ENCODE measurements at places on chromosomes 12 and 14.

GRCh38 chr14:53147208-53147607, 5.9 kb downstream of the DDHD1 start:
- no peak for DNase-seq

DNA sequence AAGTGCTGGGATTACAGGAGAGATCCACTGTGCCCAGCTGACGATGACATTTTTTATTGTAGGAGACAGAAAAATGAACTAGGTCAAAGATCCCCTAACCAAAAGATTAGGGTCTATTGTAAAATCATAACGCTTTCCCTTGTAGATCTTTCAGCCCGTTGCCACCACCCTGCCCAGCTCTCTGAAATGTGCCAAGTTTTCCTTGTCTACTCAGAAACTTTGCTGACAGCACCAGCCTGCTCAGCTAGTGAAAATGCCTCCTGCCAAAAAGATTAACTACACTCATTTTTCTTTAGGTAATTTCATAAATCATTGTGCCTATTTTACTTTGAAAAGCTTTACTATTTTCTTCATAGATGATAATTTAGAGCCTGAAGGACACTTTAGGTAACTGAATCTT, 28.2 kb upstream of the RASSF3 start:
- no peak for DNase-seq

DNA sequence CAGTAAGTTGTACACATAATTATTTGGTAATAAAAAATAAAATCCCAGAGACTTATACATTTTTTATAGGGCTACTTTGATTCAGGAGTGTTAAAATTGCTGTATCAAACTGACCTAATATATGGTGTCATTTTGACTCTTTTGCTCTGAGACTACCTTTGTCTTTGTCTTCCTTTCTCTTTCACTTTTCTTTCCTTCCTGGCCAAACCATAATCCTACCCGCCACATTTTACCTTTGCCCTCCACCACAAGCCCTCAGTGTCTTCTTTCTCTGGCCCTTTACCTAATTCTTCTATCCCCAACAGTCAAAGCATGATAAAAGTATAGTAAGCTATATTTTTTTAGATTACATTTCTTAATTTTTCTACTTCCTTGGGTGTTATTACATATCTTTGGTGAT, 62.0 kb downstream of the CAND1 start:
- DNase-seq: no peak

GRCh38 chr12:113271466-113271852, 50.2 kb downstream of the TPCN1 start:
- no peak for DNase-seq

GRCh38 chr12:27960821-27961220, 11.7 kb downstream of the PTHLH start:
- no peak for DNase-seq

GRCh38 chr14:104864267-104865080, 594 bp upstream of the CEP170B start:
- DNase-seq: no peak

DNA sequence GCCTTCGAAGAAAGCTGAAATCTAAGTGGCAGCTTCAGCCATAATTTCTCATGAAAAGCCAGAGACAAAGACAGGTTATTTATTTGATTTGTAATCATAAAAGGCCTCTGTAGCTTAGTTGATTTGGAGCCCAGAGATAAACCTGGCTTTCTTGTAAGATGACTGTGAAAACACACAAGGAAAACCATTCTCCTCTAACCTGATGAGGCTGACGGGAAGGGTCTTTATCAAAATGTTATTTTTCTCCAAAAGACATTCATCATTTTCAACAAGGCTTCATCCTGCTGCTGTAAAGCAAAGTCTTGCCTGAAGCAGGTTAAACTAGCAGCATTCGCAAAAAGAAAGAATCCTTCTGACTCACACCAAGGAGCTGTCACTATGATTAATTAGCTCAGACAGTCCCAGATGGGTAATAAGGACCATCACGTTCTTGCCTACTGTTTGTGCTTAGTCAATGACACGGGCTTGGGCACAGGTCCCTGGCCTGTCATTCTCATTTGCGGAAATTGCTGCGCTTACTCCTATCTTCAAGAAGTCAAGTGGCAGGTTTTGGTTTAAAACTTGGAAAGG, 286.6 kb downstream of the C12orf75 start:
- DNase-seq: no peak

GRCh38 chr12:69331519-69331908, 16.7 kb upstream of the LYZ start:
- no peak for DNase-seq

GRCh38 chr12:113102811-113103210, 32.8 kb downstream of the RASAL1 start:
- DNase-seq: no peak

GRCh38 chr12:120988234-120988633, 9.9 kb downstream of the HNF1A start:
- no peak for DNase-seq

DNA sequence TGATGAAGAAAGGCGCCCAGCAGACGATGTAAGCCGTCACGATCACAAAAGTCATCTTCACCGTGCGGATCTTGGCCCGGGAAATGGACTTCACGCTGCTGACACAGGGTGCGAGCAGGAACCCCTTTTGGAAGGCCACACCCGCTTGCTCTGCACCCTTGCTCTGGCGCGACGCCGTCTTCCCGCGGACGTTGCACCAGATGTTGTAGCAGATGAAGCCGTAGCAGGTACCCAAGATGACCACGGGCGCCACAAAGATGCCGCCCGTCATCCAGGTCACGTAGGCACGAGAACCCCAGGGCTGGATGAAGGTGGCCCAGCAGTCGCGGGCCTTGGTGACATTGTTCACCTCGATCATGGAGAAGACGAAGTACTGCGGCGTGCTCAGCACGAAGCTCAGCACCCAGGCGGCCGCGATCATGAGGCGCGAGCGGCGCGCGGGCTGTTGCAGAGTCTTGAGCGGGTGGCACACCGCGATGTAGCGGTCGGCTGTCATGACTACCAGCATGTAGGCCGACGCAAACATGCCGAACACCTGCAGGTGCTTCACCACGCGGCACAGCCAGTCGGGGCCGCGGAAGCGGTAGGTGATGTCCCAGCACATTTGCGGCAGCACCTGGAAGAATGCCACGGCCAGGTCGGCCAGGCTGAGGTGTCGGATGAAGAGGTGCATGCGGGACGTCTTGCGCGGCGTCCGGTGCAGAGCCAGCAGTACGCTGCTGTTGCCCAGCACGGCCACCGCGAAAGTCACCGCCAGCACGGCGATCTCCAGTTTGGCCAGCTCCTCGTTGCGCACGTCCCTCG, 890 bp downstream of the AVPR1A start:
- no peak for DNase-seq

GRCh38 chr14:71748196-71748595, 184.0 kb upstream of the RGS6 start:
- DNase-seq: no peak

DNA sequence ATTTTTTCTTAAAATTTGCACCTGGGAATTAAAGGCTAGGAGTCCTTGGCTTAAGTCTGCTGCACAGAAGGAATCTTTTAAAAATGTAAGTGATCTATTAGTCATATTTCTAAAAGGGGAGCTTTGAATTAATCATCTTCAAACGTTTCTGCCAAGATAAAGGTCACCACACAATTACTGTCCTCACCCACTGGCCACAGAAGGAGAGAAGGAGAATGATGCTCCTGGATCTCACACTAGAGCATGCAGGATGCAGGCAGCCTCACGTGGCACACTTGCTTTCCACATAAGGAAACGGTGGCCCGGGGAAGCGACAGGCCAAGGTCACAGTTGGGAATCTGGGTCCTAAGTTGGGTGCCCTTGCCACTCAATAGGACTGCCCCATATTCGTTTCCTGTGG, 16.9 kb downstream of the PLEKHG7 start:
- DNase-seq: no peak

DNA sequence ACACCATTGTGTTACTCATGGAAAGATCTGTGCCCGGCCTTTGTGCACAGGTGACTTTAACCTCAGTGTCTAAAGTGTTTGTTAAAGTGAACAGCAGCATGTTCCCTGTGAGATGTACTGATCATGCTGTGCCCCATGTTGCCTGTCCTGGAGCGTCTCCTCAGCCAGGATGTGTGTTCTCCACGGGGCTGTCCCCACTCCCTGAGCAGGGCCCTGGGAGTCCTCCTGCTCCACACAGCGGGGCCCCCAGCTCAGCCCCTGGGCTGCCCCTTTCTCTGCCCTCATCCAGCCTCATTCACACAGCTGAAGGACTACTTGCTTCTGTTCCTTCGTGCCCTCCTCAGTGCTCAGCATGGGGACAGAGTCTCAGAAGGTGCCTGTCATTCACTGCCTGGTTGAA, 131.5 kb downstream of the SLC38A6 start:
- DNase-seq: no peak

GRCh38 chr12:115108129-115109100, 424.4 kb upstream of the TBX3 start:
- no peak for DNase-seq

GRCh38 chr12:130199581-130200390, 37.5 kb downstream of the FZD10 start:
- DNase-seq: no peak

- peak; percentile 59 for DNase-seq
Observed at GRCh38 chr12:47818467-47819137, 1.1 kb downstream of the HDAC7 start.

GRCh38 chr14:77889971-77890442, 90.1 kb downstream of the ADCK1 start:
- peak; percentile 40 for DNase-seq

GRCh38 chr12:51160814-51161459, 12.0 kb downstream of the TFCP2 start:
- DNase-seq: peak; percentile 71

GRCh38 chr14:43877351-43877960, 629.6 kb downstream of the FSCB start:
- DNase-seq: no peak

GRCh38 chr12:26622601-26623000, 210.4 kb downstream of the ITPR2 start:
- no peak for DNase-seq

GRCh38 chr12:70240673-70241072, 2.6 kb upstream of the CNOT2 start:
- no peak for DNase-seq

DNA sequence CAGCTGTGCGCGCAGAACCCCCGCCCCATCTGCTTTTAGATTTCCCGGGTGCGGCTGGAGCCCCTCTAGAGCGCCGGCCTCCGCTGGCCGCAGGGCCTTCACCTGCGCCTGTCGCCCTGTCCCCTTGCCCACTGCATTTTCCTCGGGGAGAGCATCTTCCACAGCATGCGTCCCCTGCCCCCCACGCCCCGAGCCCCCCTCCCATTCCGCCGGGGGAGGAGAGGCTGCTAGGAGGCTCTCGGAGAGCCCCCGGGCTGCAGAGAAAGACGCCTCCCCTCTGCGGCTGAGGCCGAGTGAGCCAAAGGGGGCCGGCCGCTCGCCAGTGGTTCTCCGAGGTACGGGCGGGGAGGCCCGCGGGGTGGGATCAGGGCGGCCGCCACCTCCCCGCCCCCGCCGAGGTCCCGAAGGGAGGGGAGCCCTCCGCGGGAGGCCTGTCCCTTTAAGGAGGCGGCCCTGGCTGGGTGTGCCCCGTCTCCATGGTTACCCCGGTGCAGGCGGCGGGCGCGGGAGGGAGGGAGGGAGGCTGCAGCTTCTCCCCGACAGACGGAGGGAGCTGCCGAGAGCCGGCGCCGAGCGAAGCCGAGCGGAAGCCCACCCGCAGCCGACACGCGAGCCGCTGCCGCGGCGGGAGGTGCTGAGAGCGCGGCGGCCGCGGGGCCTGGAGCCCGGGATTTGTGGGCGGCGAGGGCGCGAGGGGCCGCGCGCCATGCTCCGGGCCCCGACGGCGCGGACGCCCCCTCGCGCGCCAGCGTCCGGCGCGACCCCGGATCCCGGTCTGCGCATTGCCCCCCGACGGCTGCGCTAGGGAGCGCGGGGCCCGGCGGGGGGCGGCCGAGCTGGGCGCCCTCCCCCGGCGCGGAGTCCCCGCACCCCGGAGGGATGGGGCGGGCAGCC, at the start of gene KCNH3:
Gene KCNH3, plus strand, starts transcription at position 521 of the 894 bp plus-strand sequence. CDS start 387 bp downstream, outside the sequence.
- peak; percentile 90 for DNase-seq

DNA sequence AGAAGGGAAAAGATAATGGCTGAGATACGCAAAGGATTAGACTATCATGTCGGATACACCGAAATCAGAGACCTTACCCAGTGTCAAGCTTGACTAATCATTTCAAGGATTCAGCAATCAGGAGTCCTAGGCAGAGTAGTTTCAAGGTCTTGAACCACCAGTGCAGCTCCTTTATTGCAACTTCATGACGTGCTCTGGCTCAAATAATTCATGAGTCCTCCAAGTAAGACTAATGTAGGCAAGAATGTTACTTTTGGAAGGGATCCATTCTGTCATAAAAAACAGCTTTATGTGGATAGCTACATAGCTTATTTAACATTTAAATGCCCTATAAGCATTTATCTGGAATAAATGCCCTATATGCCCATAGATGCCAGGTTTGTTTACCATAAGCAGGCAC, 123.2 kb downstream of the LMO3 start:
- no peak for DNase-seq

DNA sequence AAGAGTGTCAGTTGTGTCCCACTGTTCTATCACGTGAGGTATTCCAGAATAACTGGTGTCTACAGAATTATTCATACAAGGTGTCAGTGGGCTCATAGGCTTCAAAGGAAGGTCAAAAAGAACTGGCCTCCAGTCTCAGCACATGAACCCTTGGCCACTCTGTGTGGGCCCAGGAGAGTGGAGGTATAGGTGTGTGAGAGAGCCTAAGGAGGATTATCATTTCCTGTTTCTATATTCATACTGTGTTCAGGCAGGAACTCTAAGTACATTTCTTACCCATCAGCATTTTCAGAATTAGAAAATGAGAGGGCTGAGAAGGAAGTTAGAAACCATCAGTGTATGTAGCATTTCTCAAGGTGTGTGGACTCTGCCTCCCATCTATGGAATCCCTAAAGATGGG, 87.0 kb downstream of the BTG1 start:
- no peak for DNase-seq
